Stimulated activated CD4-positive, alpha-beta T cell treated with anti-CD3 and anti-CD28 coated beads, TNF-alpha, amount 100 ng/mL, for 1 hour (primary cell): ENCODE measurements at places on chromosomes 16 and 17.

- DNase-seq: no peak
Observed at GRCh38 chr17:50052822-50053653, 2.9 kb upstream of the ITGA3 start.

DNA sequence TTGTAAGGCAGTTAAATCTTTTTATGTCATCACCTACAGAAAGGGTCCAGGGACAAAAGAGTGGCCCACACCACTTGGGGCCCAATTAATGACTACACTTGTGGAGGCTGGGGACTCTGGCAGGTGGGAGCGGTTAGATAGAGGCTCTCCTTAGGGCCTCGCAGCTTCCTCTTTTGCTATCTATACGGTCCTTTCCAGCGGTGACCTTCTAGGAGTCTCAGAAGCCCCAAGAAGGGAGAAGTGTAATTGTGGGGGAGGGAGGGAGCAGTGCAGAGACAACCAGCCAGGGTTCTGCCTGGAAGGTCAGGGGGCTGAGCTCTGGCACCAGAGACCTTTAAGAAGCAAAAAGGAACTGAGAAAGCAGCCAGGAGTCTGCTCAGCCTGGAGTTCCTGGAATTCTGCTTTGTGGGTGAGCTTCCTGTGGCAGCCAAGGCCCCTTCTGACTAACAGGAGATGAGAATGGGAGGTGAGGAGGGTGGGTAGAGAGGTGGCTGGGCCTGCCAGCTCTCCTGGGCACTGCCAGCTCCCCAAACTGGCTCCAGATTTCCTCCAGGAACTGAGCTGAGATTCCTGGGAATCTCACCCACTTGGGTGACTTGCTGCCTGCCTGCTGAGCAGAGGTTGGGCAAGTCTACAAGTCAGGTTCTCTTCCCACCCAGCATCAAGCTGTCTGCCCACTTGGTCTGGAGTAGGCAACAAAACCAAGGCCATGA, 16.3 kb upstream of the MAP3K14 start:
- no peak for DNase-seq

DNA sequence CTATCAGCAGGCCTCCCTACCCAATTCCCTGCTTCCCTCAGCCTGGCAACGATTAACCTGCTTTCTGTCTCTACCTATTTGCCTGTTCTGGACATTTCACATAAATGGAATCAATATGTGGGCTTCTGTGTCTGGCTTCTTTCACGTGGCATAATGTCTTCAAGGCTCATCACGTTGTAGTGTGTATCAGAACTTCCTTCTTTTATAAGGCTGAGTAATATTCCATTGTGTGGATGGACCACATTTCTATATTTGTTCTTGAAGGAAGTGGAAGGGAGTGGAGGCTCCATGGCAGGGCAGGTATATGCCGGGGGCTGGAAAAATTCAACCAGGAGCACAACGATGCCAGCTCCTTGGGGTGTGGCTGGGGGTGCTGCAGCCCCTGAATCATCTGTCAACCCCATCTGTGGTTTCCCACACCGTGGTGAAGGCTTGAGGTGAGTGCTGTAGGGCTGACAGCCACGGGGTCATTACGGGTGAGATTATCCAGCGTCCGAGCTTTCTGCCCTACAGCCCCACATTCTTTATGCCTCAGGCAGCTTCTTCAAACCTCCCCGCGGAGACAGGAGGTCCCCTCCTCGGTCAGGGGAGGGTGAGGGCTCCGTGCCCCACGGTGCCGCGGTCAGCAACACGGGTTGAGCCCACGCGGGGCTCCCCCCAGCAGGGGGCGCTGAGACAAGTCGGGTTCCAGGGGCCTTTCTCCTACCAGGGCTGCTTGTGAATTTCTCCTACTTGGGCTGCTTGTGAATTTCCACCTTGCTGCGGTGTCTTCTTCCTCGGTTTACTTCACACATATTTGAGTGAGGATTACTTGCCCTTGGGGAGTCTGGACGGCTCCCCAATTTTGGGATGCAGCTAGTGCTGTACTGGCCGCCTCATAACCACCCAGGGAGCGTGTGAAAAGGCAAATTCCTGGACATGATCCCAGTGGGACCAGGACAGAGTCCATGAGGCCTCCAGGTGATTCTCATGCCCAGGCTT, 18.3 kb upstream of the WFIKKN2 start:
- DNase-seq: peak; percentile 10

DNA sequence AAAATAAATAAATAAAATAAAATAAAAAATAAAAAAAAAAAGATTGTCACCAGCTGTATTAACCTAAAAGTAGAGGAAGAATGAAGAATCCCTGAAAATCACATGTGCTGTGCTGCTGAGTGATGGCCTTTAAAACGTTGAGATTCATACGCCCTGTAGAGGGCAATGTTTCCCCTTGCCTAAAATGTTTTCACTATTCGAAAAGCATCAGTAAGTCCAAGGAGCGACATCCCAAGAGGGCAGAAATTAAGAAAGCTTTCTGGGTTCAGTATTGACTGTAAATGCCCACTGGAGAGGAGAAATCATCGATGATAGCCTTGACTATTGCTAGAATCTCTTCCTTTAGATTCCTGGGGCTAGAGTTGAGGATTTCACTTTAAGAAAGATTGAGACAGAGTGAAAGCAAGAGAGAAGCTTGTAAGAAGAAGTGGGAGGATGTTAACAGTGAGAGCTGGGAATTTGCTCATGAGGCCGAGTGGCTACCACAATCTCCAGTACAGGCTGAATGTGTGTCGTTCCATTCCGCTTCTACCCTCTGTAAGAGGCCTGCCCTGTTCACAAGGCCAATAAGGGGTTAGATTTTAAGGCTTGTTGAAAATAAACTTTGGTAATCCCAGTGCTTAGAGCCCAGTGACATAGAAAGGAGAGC, 170.8 kb upstream of the FAM20A start:
- no peak for DNase-seq

- DNase-seq: no peak
Observed at GRCh38 chr16:70650216-70650615, 3.9 kb downstream of the IL34 start.

GRCh38 chr17:35519439-35519838, 18.0 kb downstream of the SLFN12L start:
- DNase-seq: no peak

DNA sequence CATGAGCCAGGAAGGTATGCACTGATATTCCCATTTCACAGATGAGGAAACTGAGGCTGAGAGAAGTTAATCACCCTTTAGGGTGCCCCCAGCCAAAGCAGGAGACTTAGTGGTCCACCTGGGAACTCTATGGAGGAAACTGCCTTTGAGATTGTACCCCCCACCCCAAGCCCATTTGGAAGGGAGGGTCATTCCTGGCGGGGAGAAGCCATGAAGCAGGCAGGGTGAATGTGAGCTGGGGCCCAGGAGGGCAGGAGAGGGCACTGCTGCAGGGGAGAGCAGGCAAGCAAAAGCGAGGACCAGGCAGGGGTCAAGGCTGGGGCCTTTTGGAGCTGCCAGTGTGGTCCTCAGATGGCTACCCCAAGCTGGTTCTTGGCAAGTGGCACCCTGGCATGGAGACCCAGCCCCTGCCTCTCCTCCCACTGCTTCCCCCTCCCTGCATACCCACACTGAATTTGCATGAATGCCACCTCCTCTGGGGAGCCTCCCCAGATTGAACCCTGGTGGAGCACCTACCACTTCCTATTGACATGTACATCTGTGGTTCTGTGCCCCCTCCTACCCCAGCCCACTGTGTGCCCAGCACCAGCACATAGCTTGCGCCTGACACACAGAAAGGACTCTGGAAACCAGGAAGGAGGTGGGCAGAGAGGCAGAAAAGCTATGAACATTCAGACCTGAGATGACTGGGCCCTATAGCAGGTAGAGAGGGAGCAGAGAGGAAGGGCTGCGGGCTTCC, 965 bp upstream of the TMC6 start:
- DNase-seq: no peak

- DNase-seq: no peak
Observed at GRCh38 chr16:53507464-53508179, 4.6 kb upstream of the AKTIP start.

GRCh38 chr17:39928858-39929645, 1.5 kb downstream of the LRRC3C start:
- DNase-seq: no peak

- no peak for DNase-seq
Observed at GRCh38 chr17:46771561-46772474, 46.7 kb downstream of the WNT3 start.

GRCh38 chr17:72494566-72494965, 373.7 kb downstream of the SOX9 start:
- DNase-seq: no peak

DNA sequence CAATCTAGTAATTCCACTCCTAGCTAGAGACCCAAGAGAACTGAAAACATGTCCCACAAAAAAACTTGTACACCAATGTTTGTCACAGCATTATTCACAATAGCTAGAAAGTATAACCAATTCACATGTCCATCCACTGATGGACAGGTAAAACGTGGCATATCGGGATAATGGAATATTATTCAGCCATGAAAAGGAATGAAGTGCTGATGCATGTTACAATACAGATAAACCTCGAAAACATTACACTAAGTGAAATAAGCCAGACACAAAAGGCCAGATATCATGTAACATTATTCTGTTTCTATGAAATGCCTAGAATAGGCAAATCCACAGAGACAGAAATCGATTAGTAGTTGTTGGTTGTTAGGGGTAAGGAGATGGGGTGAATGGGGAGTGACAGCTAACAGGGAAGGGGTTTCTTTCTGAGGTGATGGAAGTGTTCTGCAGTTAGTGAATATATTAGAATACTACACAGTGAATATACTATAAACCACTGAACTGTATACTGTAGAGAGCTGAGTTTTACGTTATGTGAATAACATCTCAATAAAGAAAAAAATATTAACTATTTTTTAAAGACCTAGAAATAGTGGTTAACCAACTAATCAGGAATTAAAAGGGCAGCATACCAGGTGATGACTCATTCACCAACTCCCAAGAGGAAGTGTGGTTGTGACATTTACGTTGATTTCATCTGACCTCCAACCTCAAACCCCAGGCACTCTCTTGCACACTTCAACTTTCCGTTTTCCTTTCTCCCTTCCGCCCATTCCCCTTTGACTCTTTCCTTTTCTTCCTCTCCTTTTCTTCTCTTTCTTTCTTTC, 48.6 kb downstream of the GAS7 start:
- DNase-seq: no peak

DNA sequence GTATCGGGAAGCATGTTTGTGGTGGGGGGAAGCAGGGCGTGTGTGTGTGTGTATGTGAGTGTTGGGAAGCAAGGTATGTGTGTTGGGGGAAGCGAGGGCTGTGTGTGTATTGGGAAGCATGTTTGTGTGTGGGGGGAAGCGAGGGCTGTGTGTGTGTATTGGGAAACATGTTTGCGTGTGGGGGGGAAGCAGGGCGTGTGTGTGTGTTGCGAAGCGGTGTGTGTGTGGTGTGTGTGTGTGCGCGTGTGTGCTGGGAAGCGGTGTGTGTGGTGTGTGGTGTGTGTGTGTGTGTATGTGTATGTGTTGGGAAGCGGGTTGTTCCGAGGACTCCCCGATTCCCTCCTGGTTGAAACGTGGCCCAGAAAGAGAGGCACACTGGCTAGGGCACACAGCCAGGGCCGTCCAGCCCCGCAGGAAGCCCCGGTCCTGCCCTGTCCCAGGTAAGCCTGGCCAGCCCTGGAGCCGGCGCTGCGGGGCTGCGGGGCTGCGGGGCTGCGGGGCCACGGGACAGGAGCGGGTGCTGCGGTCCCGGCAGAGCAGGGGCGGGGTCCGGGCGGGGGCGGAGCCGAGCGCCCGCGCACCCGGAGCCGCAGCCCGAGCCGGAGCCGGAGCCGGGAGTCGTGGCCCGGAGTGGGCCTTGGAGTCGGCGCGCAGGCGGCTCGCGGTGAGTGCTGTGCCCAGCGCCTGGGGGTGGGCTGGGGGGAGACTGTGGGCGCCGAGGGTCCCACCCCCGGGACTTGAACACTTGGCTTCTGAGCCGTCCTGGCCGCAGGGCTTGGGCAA, at the start of gene NOD2:
Gene NOD2, plus strand, starts transcription at position 608 of the 783 bp plus-strand sequence. CDS start 5,890 bp downstream, outside the sequence.
- no peak for DNase-seq

- DNase-seq: no peak
Observed at GRCh38 chr17:80393241-80393890, 21.6 kb upstream of the ENDOV start.

GRCh38 chr16:77306075-77306474, 106.9 kb downstream of the SYCE1L start:
- DNase-seq: no peak

DNA sequence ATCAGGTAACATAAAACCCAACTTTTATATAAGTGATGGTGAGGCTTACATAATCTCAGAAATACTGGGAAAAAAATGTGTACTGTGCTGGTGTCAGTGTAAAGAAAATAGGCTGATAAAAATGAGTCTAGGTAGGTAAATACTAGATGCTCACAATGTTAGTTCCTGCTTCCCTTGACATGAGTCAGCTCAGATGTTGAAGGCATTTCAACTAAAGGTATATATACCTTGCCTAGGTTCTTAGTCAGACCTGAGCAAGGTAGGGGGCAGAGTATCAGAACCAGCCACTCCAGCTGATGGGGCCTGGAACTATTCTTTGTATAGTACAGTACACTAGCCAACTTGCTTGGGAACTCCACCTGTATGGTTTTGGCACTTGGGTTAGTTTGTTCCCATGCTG, 51.0 kb upstream of the CA10 start:
- DNase-seq: no peak

GRCh38 chr17:75341784-75342486, 52.7 kb upstream of the SLC25A19 start:
- no peak for DNase-seq

- no peak for DNase-seq
Observed at GRCh38 chr17:7550344-7550743, 1.5 kb downstream of the TNFSF12 start.

GRCh38 chr17:10614536-10615155, 42.5 kb downstream of the MYH3 start:
- no peak for DNase-seq

- no peak for DNase-seq
Observed at GRCh38 chr17:2110436-2110835, 55.5 kb downstream of the HIC1 start.

- no peak for DNase-seq
Observed at GRCh38 chr16:22751685-22752084, 62.3 kb upstream of the HS3ST2 start.

- no peak for DNase-seq
Observed at GRCh38 chr16:73216932-73217331, 169.0 kb upstream of the ZFHX3 start.

DNA sequence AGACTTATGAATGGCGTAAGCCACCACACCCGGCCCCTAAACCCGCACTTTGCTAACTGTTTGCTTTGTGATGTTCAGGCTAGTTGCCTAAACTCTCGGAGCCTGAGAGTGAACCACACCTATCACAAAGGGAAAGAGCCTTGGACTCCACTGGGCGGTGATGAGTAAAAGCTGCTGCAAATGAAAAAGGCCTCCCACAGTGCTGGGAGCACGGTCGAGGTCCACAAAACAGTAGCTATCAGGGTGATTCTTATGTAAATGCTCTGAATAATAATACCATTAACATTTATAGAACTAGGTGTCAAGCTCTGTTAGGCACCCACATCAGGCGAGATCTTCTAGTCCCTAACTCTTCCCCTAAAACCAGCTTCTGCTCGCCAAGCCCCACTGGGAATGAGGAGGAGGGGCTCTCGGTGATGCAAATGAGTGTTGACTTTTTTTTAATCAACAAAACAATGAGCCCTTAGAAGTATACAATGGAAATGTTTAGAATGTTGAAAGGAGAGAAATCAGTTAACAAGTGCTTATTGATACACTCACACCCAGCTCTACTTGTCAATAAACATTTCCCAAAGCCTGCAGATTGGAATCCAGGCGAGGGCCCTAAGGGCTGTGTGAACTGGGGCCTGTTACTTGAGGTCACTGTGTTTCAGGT, 19.8 kb downstream of the FBRS start:
- no peak for DNase-seq
